Stimulated activated naive CD8-positive, alpha-beta T cell treated with anti-CD3 and anti-CD28 coated beads, Interleukin-15, Interleukin-2, amounts not matched to agents 100 U/mL and 50 U/mL, for 24 hours (primary cell): ENCODE measurements at places on chromosomes 11 and 22.

DNA sequence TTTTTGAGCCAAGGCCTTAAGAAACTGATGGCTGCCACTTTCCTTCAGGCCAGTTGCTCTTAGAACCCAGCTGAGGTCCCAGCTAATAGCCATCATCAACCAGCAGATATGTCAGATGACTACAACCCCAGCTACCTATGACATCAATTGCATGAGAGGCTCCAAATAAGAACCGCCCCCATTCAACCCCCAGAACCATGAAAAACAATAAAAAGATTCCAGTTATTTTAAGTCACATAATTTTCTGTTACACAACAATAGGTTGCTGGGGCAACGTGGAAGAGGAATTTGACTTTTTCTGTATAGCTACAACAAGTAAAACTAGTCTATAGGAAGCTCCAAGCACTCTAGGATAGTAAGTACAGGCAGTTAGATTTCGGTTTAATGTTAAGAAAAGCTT, 216.3 kb upstream of the MTNR1B start:
- DNase-seq = no peak

GRCh38 chr11:125445731-125446130, 50.3 kb downstream of the FEZ1 start:
- DNase-seq = no peak

- no peak for DNase-seq
These were observed 61.4 kb downstream of the USP35 start for GRCh38 chr11:78250099-78250498.

DNA sequence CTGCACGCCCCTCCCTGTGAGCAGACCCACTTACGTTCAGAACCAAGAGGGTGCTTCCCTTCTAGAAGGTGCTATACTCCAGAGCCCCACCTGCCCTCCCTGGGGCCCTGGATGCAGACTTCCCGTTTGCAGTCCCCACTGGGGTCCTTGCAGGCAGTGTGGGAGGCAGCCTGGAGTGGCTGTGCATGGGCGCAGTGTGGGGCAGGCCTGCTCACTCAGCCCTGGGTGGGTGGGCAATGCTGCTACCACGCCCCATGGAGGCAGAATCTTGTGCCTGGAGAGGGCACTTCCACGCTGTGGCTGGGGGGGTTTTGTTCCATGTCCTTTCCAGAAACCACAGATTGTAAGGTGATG, 116.2 kb downstream of the KCNQ1OT1 start:
- no peak for DNase-seq

DNA sequence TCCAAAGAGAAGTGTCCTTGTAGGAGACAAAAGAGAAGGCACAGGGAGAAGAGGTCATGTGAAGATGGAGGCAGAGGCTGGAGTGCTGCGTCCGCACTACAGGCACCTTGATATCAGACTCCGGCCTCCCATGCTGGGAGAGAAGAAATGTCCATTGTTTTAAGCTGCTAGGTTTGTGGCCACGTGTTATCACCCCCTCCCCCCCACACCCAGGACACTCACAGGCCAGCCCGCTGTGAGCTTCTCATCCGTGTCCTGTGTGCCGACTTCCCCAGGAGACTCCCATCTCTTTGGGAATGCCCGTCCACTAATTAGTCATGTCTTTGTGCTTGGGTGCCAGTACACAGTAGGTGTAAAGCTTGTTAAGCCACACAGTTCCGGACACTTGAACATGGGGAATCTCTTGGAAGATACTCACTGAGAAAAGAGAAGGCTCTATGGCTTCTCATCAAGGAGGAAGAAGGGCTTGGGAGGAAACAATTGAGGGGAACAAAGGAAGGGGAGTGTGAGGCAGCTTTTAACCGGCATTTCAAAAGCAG, 1234.7 kb downstream of the TBC1D22A start:
- no peak for DNase-seq

DNA sequence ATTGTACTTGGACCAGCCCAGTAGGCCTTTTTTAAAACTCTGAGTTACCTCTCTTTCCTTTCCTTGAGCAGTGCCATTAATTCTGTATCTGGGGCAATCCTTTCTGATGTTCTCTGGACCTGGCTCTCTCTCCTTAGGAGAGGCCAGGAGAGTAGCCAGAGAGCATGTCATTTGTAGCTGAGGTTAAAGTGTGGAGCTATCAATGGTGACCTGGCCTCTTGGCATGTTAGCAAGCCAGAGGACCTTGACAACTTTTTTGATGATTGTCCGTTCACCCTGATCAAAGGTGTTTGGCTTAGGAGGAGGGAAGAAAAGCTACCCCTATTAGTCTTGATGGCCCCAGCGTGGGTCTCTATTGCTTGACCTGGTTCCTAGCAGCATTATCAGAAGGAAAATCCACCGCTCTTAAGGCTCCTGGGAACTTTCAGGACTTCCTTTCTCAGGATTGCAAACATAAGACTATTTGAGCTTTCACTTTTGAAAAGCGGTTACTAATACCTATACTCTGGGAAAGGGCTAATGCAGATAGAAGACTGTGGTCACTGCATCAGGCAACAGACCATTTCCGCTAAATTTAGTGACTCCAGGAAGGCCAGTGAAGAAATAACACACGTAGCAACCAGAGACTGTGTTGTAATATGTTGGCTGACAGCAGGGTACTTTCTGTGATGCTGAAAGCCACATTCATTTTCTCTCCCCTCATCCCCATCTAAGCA, 18.2 kb downstream of the LIMK2 start:
- no peak for DNase-seq

DNA sequence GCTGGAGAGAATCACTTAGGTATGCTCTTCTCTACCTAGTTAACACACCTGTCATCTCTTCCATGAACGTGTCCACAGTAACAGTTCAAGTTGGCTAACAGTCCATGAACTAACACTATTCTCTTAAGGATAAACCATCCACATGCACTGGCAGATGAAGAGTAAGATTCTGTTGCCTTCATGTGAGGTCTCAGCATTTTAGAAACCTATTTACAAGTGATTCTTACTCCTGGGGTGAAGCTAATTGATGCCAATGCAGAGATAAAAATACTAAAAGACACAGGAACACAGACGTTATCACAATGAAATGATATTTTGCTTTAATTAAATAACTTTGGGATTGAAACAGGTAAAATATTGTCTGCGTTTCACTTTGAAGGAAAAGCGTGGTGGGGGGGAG, 1.3 kb downstream of the LRRC4C start:
- DNase-seq = no peak

DNA sequence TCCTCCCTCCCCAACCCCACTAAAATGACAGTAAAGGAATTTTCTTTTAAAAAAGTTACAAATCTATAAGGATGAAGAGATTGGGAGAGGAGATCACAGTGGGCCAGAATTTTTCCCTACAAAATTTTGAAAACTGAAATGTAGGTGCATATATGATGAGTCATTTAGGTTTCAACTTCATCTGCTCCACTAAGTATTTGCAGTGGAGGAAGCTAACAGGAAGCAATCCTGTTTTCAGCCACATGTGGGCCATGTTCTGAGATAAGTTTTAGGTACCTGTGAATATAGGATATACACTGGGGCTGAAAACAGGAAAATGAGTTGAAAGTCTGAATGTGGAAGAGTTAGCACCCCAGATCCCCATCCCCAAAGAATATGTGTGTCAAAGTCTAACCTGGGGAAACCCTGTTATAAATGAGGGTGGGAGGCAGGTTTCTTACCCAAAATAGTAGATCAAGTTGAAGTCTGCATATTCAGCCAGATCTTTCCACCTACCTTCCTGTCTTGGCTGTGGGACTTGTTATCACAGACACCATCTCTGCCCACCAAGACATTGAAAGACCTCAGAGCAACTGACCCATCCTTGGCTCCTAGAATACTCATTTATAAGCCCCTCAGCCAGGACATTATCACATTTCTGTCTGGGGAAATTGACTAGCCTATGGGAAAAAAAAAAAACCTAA, 87.3 kb downstream of the PACS1 start:
- no peak for DNase-seq

DNA sequence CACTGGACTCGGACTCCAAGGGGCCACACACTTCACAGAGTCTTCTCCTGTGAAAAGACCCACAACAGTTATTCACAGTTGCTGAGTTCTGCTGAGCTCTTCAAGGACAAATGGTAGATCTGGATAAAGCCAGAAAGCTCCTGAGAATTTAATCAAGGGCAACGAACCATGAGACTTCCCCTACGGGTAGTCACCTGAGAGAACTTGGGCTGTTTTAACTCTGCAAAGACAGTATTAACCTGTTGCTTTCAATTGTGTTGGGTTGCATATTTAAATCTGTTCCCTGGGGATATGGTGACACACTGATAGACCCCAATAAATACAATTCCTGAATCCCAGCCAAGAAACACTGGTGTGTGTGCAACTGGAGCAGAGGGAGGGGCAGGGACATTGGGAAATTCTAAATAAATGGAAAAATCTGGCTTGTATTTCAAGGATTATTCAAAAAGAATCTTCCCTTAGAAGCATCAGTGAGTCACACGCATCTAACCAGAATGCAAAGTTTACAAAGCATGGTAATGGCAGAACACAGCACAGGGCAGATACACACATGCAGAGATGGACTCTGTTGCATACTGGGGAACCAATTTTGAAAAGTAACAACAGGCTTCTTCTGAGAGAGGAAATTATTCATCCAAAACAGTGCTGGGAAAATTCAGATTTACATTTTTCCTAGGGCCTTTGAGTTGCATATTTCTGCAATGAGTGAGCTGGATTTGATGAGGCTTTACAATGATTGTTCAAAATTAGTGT, 4.0 kb downstream of the KCNJ1 start:
- no peak for DNase-seq

DNA sequence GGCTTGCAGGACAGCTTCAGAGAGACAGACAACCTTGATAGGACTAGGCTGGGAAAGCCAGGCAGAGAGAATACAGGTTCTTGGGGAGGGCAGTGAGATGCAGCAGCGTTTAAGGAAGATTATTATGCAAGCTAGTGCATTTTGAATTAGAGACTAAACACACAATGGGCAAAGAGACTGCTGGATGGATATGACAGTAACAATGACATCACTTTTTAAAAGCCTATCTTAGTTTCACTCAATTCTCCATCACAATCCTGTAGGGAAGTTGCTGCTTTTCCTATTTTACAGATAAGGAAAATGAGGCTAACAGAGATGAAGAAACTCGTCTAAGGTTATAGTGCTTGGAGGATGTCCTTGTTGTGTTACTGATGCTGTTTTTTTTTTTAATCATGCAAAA, 5.6 kb downstream of the JHY start:
- no peak for DNase-seq

DNA sequence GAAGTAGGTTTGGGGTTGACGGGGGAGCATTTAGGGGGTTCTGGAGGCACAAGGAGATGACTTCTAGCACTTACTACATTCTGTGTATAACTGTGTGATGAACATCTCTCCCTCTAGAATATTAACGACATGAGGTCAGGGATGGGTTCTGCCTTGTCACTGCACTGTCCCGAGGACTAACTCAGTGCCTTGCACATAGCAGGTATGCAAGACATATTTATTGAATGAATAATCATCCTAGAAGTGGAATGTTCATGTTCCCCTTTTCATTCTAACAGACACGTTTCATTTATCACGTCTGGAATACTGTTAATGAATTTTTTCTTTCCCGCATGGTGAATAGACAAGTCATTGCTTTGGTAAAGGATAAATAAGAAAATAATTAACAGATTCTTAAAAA, 12.6 kb downstream of the SYT13 start:
- no peak for DNase-seq

DNA sequence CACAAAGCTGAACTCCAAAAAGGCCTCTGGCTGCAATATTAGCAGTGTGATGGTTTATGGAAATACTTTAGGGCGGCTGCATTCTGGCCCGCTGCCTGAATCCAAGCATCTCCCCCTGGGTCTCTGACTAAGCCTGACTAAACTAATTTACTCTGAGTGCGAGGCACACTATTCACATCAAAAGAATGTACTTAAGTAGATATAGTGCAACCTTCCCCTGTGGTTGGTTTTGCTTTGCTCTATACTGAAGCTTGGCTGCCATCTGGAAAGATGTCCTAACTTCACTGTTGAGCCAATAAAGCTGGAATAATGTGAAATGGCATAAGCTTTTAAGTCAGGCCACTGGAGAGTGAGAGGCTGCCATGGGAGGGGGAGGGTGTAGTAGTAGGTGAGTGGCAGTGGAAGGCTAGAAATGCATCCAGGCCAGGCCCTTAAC, 321.6 kb downstream of the AASDHPPT start:
- DNase-seq = no peak

- DNase-seq = peak; percentile 59
These were observed 13.8 kb downstream of the PHLDB1 start for GRCh38 chr11:118621071-118621783.

DNA sequence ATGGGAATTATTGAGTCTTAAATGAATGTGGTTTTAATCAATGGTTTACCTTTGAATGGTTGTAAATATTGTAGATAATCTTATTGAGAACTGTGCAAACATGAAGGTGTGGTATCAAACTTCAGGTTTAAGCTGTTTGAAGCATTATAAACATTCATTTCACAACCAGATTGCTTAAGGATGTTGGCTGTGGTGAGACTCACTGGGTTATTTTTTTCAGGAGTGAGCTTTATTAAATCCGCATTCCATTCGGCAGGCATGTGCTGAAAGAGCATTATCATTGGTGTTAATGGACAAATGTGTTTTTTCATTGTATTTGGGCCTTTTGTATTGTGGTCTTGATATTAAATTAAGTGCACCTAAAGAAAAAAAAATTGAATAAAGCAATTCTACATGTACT, 9.7 kb downstream of the MMP3 start:
- no peak for DNase-seq

GRCh38 chr11:86473991-86474833, 99.5 kb downstream of the CCDC81 start:
- DNase-seq = no peak

DNA sequence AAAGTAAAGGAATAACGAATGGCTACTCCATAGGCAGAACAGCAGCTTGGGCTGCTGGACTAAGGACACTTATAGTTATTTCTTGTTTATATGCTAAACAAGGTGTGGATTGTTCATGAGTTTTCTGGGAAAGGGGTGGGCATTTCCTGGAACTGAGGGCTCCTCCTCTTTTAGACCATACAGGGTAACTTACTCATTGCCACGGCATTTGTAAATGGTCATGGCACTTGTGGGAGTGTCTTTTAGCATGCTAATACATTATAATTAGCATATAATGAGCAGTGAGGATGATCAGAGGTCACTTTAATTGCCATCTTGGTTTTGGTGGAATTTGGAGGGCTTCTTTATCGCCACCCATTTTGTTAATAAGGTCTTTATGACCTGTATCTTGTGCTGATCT, 7.0 kb downstream of the OR4X1 start:
- no peak for DNase-seq

DNA sequence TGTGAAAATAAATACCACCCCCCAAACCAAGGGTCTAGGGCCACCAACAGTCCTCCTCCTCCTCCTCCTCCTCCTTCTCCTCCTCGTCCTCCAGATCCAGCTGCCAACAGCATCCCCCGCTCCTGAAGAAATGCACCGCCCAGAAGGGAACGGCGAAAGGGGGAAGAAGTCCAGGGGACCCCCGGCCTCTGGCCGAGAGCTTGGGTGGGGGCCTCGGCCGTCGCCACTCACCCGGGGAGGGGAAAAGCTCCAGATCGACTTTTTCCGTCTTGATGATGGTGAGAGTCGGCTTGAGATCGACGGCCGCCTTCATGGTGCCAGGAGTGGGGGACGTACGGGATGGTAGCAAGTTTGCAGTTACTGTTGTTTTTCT, 65.7 kb downstream of the ETS1 start:
- no peak for DNase-seq
